ENCODE measurements at places on chromosomes 6 and 20. TPM values are rescaled to one million over a fixed set of nuclear protein-coding genes. Genes with fewer than 3 reads are reported as not detected.

KCNG1 gene
- 0.19 TPM for total RNA-seq

CABLES2 gene
- total RNA-seq: 2.3 TPM

MEI4 gene
- not detected for total RNA-seq

- no peak for DNase-seq
These were observed 8.1 kb upstream of the UBR2 start for GRCh38 chr6:42555477-42556457.

- no peak for DNase-seq
These were observed 1056.2 kb downstream of the EPHA7 start for GRCh38 chr6:92363111-92363510.

GSTA1 gene
- 0.93 TPM for total RNA-seq

GRCh38 chr6:132814716-132815570 is 574 bp downstream of the RPS12 start:
- DNase-seq: no peak

MEP1A gene
- 0.35 TPM for total RNA-seq
